ENCODE measurements at places on chromosomes 5 and 9.

DNA sequence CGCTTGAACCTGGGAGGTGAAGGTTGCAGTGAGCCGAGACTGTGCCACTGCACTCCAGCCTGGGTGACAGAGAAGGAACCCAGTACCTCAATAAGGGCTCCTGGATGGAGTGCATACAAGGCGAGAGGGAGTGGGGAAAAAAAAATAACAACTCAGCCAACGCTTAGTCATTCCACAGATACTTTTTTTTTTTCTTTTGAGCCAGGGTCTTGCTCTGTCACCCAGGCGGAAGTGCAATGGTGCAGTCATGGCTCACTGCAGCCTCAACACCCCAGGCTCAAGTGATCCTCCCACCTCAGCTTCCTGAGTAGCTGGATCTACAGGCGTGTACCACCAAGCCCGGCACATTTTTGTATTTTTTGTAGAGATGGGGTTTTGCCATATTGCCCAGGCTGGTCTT is 59.5 kb upstream of the GGTA1 start:
- DNase-seq: no peak

DNA sequence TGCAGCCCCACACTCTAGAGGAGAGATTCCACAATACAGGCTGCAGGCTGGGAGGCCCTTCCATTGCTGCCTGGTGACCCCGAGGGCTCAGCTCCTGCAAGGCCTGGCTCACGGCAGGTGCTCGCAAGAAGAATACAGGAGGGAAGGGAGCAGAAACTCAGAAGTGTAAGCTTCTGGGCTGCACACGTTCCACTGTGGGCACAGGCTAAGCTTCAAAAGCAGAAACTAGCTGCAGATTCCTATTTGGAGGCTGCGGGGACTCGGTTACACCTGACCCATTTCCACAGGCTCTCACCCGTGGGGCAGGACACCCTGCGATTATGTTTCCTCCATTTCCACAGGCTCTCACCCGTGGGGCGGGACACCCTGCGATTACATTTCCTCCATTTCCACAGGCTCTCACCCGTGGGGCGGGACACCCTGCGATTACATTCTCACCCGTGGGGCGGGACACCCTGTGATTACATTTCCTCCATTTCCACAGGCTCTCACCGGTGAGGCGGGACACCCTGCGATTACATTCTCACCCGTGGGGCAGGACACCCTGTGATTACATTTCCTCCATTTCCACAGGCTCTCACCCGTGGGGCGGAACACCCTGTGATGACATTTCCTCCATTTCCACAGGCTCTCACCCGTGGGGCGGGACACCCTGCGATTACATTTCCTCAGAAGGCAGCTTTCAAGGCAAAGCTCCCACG is 10.3 kb downstream of the LPCAT1 start:
- DNase-seq: no peak

GRCh38 chr5:150022158-150022531 is 21.6 kb downstream of the HMGXB3 start:
- no peak for DNase-seq

DNA sequence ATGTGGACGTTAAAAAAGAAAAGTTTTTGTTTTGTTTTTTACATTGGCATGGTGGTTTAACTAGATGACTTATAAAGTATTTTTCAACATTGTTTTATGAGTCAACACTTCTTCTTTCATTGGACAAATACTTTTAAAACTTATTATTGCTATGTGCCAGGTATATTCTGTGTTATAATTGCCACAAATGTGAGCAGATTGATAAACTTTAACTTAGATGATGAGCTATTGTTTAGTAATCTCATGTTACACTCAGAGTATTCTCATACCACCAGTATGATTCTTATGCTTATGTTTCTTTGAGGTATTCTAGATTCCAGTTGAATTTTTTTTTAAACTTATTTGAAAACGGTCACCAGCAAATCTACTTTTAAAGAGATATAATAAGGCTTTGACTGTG is 60.3 kb downstream of the RASA1 start:
- no peak for DNase-seq

DNA sequence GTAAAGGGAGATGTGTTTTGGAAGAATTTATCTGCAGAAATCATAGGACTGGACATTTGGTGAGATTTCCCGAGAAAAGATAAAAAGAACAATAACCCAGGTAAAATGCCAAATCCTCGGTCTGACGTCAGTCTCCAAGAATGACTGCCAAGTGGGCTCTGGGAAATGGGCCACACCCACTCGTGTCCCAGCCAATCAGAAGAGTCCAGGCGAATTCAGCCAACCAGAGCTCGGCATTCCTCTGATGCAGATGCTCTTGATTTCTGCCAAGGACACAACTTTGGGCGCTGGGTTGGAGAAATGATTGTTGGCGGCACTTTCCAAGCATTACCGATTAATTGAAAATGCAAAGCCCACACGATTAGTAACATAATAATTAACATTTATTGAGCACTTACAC is 73.3 kb downstream of the FGF18 start:
- DNase-seq: no peak

- DNase-seq: no peak
Observed at GRCh38 chr5:39194466-39195136, 24.8 kb downstream of the FYB1 start.

- DNase-seq: no peak
Observed at GRCh38 chr5:138743484-138743883, 9.7 kb upstream of the CTNNA1 start.

GRCh38 chr9:33196736-33197135 is 29.6 kb upstream of the B4GALT1 start:
- no peak for DNase-seq

DNA sequence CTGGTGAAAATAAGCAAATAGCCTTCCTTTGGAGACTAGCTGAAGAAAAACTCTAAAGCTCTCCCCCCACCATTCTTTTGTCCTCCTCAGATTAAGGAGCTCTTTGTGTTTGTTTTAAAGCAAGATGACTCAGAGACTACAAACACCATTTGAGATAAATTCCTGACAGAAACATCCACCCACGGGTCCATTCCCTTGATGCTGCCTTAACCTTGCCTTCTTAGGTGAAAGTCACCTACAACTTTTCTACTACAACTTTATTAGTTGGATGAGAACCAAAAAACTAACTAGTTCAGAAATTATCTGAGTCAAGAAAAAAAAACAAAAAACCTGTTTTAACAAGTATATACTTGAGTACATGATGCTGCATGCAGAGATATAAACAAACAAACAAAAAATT is 831.1 kb downstream of the NR2F1-AS1 start:
- no peak for DNase-seq

- DNase-seq: no peak
Observed at GRCh38 chr9:136509549-136509948, 26.7 kb upstream of the SEC16A start.

- no peak for DNase-seq
Observed at GRCh38 chr5:144427866-144428265, 257.2 kb downstream of the KCTD16 start.

DNA sequence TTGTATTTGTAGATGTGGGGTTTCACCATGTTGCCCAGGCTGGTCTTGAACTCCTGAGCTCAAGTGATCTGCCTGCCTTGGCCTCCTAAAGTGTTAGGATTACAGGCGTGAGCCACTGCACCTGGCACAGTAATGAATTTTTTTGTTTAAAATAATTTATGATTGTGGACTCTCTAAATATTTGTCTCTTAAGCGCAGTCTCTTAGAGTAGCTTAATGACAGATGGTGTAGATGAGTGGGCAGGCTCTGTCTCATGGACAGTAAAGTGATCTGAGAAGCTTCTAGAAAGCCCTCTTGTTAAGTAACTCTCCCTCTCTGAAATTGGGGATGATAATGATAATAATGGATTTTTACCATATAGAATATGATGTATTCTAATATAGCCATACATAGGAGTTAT is 47.5 kb upstream of the KIAA1958 start:
- DNase-seq: no peak

DNA sequence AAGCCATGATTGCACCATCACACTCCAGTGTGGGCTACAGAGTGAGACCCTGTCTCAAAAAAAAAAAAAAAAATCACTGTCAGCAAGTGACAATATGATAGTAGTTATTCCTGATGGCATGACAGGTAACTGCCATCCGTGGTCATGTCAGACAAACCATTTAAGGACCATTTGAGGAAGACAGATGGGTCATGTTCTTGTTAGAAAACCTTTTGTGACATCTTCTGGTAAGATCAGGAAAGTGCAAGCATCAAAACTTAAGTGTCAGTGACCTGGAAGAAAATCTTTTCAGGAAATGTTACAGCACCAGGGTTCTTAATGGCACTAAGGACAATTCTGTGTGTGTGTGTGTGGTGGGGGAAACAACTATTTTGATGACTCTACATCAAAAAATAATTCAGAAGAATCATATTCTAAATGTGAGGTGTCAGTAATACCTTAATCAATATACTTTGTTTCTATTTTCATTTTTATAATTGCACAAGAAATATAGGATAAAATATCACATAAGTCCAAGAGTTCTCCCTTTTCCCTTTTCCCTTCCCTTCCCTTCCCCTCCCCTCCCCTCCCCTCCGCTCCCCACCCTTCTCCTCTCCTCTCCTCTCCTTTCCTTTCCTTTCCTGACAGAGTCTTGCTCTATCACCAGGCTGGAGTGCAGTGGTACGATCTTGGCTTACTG is 17.8 kb downstream of the SLC38A9 start:
- no peak for DNase-seq

GRCh38 chr5:38258319-38259061 is at the start of gene EGFLAM:
TSS of gene EGFLAM (plus strand) at chr5:38258559. CDS start at chr5:38258755, 196 bp downstream.
- DNase-seq: no peak

DNA sequence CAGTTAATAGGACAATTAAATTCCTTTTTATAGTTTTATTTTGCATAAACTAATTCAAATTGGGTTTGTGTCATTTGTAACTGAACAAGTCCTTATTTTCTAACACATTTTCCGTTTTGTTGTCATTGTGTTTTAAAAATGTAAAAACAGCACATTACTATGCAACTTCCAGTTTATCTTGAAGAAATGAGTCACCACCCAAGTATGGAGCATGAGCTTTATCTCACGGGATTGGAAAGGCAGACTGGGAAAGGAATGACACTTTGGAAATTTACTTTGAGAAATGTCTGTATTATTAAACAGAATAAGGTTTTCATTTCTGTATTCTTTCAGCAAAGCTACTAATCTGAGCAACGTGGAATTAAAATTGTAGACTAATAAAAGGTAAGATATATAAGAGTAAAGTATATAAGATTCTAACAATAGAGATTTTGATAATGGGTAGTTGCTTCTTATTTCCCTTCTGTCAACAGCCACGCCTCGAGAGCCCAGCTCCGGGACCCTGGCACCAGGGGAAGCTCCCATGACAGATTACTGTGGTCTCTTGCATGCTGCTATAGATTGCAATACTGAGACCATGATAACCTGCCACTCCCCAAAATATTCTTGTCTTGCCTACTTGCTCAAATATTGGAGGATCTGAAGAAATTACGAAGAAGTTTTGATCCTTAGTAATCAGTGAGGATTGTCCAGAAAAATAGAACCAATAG is 433.1 kb downstream of the CHSY3 start:
- DNase-seq: no peak

- DNase-seq: no peak
Observed at GRCh38 chr9:110410961-110411360, 73.3 kb upstream of the TXNDC8 start.

- no peak for DNase-seq
Observed at GRCh38 chr5:125274211-125274610, 527.8 kb upstream of the ZNF608 start.

GRCh38 chr9:70477907-70478480 is 63.5 kb upstream of the KLF9 start:
- no peak for DNase-seq
